HAP-1 (cell line): ENCODE measurements at places on chromosomes 5 and 9.

- no peak for DNase-seq
These were observed 436.6 kb downstream of the DTWD2 start for GRCh38 chr5:118551716-118552115.

DNA sequence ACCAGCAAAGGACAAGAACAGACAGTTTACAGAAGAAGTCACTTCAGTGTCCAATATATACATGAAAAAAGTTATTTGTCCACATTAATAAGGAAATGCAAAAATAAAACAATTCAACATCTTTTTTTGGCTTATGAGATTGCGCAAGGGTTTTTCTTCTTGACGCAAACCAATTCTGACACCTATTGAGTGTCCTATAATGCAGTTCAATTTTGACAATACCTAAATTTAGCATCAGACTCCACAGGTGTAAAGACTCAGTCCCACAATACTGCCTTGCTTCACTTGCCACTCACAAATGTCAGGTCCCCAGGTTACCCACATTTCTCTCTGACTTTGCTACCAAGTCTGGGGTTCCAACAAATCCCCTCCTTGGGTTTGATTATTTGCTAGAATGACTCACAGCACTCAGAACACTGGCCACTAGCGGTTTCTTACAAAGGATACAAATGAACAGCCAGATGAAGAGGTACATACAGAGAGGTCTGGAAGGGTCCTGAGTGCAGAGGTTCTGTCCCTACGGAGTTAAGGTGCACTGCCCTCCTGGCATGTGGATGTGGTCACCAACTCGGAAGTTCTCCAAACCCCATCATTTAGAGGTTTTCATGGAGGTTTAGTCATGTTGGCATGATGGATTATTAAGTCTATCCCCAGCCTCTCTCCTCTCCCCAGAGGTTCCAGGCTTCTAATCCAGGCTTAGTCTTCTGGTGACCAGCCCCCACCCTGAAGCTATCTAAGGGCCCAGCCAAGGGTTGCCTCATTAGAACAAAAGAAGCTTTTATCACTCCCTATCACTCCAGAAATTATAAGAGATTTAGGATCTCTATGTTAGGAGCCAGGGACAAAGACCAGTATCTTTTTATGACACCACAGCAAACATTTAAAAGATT is 27.0 kb upstream of the SLC22A5 start:
- DNase-seq: peak; percentile 47

GRCh38 chr5:12460493-12461261 is 556.4 kb upstream of the CTNND2 start:
- no peak for DNase-seq

- DNase-seq: no peak
These were observed 354.4 kb downstream of the DIRAS2 start for GRCh38 chr9:90288275-90288639.

DNA sequence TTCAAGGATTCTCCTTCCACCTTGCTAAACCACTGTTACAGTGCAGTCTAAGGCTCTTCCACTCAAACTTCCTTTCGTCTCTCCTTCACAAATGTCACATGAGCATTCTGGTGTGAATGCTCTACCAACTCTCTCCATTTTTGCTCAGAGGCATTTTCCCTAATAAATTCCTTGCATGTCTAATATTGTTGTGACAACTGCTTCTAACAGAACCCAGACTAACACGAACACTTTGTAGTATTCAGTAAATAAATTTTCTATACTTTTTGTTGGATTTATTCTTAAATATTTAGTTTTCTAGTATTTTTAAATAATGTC is 24.0 kb downstream of the RAPGEF6 start:
- no peak for DNase-seq

- DNase-seq: no peak
These were observed 318.0 kb downstream of the GLIS3 start for GRCh38 chr9:3981897-3982296.

GRCh38 chr5:73654819-73655318 is 28.9 kb downstream of the ARHGEF28 start:
- DNase-seq: peak; percentile 44

DNA sequence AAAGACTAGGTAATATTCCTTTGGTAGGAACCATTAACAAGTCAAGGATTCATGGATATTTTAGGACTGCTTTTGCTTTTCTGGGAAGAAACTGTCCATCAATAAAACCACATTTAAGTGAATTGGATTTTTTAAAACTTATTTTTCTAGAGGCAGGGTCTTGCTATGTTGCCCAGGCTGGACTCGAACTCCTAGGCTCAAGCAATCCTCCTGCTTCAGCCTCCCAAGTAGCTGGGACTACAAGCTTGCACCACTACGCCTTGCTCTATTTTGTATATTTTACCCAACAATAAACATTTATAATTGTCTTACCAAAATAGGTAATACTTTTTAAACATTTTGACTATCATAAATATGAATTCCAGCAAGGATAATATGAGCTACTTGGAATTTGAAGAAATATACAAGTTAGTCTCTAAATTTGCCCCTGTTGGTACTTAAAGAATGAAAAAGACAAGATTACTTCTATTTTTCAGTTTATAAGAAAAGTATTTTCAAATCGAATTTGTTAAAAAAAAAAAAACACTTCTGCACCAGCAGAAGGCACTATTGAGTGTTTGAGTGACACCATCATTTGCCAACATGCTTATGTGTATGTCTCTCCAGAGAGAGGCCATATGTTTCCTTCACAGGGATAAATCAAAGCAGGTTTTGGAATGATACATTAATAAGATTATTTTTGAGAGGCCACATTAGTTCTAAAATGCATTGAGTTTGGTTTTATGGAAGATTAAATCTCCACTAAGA is 60.0 kb upstream of the CARTPT start:
- no peak for DNase-seq

- DNase-seq: peak; percentile 13
These were observed 859 bp downstream of the RETREG1 start for GRCh38 chr5:16615741-16616535.

GRCh38 chr9:100449420-100449819 is 22.5 kb downstream of the MSANTD3 start:
- DNase-seq: no peak

- DNase-seq: peak; percentile 38
These were observed 9.1 kb upstream of the DNAJC25 start for GRCh38 chr9:111621895-111622480.

DNA sequence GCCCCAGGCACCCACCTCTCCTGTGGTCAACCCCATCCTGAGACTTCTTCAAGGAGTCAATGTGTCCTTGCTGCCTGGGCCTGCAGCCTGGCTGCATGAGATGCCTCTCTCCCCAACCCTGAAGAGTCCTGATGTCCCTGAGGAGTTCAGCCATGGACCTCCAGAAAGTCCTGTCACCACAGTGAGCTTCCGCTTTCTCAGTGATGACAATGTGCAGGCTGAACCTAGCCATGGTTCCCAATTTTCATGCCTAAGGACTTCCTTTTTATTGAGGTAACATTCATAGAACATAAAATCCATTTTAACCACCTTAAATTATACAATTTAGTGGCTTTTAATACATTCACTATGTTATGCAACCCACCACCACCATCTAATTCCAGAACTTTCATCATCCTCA is 29.1 kb downstream of the DAP start:
- DNase-seq: no peak

DNA sequence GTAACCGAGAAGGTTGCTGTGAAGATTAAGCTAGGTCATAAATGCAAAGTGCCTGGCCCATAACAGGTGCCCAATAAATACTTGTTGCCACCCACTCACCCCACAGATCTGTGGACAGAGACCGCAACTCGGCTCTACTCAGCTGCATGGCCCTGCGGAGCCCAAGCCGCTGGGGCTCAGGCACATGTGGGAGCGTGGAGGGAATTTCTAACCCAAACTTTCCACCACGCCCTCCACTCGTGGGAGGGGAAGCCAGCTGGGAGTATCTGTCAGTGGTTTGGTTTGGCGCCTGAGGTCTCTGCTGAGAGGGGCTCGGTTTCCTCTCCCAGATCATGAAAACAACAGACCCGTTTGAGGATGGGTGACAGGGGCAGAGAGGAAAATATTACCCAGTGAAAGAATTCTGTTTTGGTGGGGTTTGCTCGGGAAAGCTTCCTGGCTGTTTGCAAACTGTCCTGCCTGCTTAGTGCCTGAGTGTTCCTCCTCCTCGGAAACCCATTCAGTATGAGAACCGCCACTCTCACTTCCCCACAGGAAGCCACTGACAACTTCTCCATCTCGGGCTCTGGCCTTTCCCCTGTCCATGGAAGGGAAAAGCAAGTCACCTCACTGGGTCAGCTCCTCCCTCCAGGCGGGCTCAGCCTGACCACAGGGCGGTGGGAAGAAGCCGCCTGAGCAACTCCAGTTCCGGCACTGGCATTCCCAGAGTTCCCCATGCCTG is 60.1 kb downstream of the RGS3 start:
- DNase-seq: no peak

DNA sequence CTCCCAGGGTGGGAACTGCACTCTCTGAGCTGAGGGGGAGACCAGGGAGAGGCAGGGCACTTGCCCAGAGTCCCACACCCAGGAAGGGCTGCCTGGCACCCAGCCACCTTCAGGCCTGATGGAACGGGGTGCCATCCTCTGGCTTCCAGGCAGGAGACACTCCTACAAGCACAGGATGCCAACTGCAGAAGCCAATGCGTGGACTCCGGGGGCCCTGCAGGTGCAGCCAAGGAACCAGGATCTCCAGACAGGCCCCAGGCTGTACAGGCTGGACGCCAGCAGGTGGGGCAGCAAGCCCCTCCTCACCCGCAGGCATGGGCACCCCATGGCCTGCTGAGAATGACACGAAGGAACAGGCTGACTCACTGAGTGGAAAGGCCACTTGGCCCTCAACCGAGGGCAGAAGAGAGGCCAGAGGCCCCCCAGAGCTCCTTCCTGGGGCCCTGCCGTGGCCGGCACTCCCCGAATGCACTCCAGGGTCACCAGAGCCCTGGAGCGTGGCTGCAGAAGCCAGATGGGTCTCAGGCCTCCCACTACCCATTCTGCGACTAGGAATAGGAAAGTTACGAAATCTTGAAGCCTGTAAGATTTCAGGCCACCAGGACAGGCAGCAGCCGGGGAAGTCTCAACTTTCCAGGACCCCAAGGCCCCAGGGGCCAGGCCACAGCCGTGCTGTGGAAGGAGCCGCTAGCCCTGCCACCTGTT is 15.7 kb downstream of the NACC2 start:
- DNase-seq: no peak

- DNase-seq: no peak
These were observed 25.4 kb upstream of the SARDH start for GRCh38 chr9:133763272-133764183.

- no peak for DNase-seq
These were observed 311.1 kb downstream of the RFX3 start for GRCh38 chr9:3214741-3215140.

DNA sequence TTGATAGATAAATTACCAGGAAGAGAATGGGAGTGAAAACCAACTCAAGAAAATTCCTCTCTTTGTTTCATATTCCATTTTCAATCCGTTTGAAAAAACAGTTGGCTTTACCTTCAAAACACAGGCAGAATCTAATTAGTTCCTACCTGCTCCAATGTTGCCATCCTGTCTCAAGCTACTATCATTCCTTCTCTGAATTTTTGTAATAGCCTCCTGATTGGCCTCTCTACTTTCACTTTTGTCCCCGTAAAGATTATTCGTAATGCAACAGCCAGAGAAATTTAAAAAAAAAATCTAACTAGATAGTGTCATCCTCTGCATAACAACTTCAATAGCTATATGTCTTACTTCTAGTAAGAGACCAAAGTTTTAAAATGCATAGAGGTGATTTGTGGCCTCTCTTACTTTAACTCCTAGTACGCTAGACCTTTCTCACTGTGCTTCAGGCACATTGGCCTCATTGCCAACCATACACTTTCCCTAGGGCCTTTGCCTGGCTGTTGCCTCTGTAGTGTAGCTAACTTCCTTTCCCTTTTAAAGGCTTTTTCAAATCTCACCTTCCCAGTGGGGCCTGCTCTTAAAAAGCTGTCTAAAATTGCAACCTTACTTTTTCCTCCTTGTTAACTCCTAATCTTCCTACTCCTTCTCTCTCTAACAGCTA is 311.3 kb upstream of the GRIN3A start:
- DNase-seq: no peak

GRCh38 chr9:98215271-98215670 is 22.8 kb upstream of the CORO2A start:
- no peak for DNase-seq

DNA sequence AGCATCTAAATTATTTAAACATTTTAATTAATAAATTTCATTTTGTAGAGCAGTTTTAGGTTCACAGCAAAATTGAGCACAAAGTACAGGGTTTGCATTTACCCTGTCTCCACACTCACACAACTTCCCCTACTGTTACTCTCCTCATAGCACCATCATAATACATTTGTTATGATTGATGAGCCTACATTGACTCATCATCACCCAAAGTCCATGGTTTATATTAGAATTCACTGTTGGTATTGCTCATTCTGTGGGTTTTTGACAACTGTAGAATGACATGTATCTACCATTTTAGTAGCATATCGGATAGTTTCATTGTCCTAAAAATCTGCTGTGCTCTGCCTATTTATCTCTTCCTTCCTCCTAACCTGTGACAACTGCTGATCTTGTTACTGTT is 411.1 kb upstream of the MPDZ start:
- no peak for DNase-seq

DNA sequence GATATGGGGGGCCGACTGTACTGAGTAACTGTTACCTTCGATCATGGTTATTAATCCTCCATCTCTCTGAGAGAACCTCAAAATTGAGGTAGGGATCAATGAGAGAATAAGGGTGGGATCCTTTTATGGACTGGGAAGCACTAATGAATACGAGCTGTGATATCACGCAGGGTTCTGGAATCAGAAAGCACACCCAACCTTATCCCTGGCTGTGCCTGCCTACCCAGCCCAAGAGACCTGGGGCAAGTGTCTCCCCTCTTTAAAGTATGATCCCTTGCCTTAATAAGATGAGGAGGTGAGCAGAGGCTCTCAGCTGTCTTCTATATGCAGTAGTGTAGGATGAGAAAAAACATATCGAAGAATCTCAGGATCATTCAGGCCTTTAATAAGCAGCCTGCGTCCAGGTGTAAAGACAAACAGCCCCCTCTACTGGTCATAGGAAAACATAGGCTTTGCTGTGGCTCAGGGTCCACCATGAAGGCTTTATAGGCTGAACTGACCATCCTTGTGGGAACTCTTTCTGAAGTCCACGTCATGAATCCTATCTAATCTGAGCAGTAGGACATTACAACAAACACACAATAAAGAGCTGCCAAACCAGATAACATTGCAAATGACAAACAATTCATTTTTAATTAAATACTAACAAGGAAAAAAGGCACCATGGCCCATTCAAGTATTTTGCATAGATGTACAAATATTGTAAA is 16.8 kb downstream of the NIPAL4 start:
- DNase-seq: peak; percentile 62

GRCh38 chr9:105291422-105291859 is 47.0 kb downstream of the SLC44A1 start:
- DNase-seq: no peak

GRCh38 chr5:157212307-157212706 is 31.7 kb downstream of the ITK start:
- DNase-seq: no peak
